ENCODE measurements at places on chromosomes 3 and 15. TPM values are rescaled to one million over a fixed set of nuclear protein-coding genes. Genes with fewer than 3 reads are reported as not detected.

The AAGAB gene
- total RNA-seq = 26.5 TPM

The SRGAP3 gene
- 32.8 TPM for total RNA-seq

The RPL22L1 gene
- 66.3 TPM for total RNA-seq

The ABCF3 gene
- 44.7 TPM for total RNA-seq

The NUDT16 gene
- total RNA-seq = 19.9 TPM

The SLC12A1 gene
- total RNA-seq = 0.03 TPM

The KCNH8 gene
- 0.25 TPM for total RNA-seq

The NR1I2 gene
- total RNA-seq = 0.55 TPM

The RHCG gene
- not detected for total RNA-seq

The MORC1 gene
- not detected for total RNA-seq

The LRRC15 gene
- total RNA-seq = 1.2 TPM

The TMC3 gene
- total RNA-seq = not detected

The C3orf20 gene
- total RNA-seq = 0.12 TPM

The SMARCC1 gene
- total RNA-seq = 83.0 TPM

The SEC22A gene
- 11.1 TPM for total RNA-seq

The CATSPER2 gene
- total RNA-seq = 5.6 TPM

The MFN1 gene
- 108 TPM for total RNA-seq

The ILDR1 gene
- 4.4 TPM for total RNA-seq

The TAGLN3 gene
- total RNA-seq = 2.6 TPM

The SERINC4 gene
- not detected for total RNA-seq

The WDR76 gene
- 6.2 TPM for total RNA-seq

The CCDC80 gene
- 63.3 TPM for total RNA-seq

The PPP1R2 gene
- total RNA-seq = 77.0 TPM

The GOLGA6L4 gene
- 5.2 TPM for total RNA-seq

The TRPM1 gene
- total RNA-seq = not detected

The ZBBX gene
- total RNA-seq = 22.8 TPM

The LRCH3 gene
- total RNA-seq = 228 TPM
